ENCODE measurements at places on chromosomes 5 and 9.

GRCh38 chr5:84272771-84273516, 111.7 kb downstream of the EDIL3 start:
- no peak for DNase-seq

DNA sequence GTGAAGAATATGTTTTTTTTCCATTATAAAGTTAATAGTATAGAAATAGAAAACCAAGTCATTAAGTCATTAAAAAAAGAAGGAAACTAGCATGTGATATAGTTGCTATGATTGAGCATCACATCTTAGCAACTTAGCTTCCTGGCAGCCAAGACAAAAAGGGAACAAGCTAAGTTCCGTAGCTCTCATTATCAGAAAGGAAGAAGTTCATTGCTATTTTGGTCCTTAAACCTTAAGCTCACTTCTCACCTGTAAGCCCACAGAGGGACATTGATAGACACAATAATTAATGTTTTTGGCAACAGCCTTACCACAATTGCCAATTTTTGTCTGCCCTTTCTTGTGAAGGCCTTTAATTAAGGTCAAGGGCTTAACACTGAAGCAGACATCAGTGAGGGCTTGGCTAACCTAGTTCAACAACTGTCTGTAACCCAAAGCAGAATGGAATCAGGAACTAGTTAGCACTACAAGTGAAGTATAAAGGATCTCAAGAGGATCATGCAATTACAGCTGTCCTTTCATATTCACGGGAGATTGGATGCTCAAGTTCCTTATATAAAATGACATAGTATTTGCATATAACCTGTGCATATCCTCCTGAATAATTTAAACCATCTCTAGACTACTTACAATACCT, 24.0 kb upstream of the KLF4 start:
- no peak for DNase-seq

- no peak for DNase-seq
Observed at GRCh38 chr9:131346559-131346958, 47.3 kb upstream of the PRRC2B start.

GRCh38 chr5:67268231-67269021, 71.8 kb upstream of the CD180 start:
- no peak for DNase-seq

GRCh38 chr5:54279960-54280359, 30.4 kb downstream of the ARL15 start:
- no peak for DNase-seq

GRCh38 chr5:67416986-67417385, 220.4 kb upstream of the CD180 start:
- DNase-seq, result no peak

- no peak for DNase-seq
Observed at GRCh38 chr9:88733651-88734421, 198.9 kb downstream of the NXNL2 start.

DNA sequence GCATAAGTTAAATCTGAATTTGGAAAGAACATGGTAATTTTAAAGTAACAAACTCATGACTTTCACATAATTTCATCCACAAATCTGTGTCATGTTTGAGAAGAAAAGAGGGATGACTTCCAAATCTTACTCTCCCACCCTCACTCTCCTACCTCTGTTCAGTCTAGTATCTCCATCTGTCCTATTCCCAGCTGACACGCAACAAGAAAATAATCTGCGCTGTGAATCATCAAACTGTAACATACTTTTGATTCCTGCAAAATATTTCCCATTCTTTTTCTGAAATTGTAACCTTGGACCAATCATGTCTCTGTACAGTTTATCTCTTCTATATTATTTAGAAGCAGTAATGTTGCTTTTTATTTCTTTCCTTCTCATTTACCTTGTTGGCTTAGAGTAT, 91.4 kb downstream of the SLC12A2 start:
- no peak for DNase-seq

- DNase-seq, result no peak
Observed at GRCh38 chr9:131982671-131983239, 96.9 kb downstream of the MED27 start.

DNA sequence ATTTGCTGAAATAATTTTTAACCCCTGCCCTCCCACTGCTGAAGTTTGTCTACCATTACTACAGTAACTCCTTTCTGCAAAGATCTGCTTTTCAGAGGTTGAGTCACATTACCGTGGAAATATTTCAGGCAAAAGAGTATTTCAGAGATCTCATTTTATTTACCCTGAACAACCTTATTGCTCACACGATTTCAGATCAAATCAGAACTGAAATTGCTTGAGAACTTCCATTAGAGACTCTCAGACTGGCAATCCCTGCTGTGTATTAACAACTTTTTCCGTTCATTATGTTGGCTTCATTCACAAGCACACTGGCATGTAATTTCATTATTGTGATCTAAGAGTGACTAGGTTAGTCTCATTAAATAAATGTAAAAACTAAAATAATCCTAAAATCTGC, 16.1 kb downstream of the NR6A1 start:
- no peak for DNase-seq

DNA sequence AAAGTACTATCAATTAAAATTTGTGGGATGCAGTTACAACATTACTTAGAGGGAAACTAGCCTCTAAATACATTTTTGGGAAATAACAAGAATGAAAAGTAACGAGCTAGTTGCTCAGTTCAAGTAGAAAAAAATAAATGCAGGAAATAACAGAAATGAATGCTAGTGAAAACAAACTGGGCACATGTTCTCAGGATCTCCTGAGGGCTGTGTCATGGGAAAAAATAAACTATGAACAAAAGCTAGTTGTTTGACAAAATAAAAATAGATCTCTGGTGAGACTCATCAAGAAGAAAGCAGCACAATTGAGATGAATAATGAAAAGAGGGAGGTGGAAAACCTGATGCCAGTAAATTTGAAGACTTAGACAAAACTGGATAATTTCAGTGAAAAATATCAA, 16.3 kb downstream of the IDNK start:
- no peak for DNase-seq

GRCh38 chr5:135367554-135367953, 31.5 kb downstream of the MACROH2A1 start:
- no peak for DNase-seq
